Central memory CD4-positive, alpha-beta T cell (primary cell): ENCODE measurements at places on chromosomes 6 and 20.

DNA sequence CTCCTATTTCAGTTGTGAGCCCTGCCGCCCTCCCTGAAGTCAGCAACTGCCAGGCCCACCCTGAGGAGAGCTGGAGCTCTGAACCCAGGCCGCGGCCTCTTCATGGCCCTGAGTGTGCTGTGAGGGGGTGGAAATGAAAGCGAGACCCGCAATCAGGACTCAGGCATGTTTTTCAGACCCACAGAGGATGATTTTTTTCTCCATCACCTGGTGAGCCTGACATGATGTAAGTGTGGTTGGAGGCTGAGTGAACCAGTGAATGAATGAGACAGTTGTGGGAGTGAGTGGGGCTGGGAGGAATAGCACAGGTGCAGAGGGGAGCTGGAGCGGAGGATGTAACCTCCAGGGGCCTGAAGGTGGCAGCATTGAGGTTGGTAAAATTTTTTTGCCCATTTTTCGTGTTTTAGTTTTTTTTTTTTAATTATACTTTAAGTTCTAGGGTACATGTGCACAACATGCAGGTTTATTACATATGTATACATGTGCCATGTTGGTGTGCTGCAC is 18.3 kb downstream of the RAET1L start:
- peak; percentile 30 for DNase-seq

- DNase-seq: no peak
Measured at GRCh38 chr6:148074738-148075137, 267.9 kb upstream of the SASH1 start.

GRCh38 chr20:4985658-4986057 is 15.7 kb downstream of the SLC23A2 start:
- DNase-seq: no peak

DNA sequence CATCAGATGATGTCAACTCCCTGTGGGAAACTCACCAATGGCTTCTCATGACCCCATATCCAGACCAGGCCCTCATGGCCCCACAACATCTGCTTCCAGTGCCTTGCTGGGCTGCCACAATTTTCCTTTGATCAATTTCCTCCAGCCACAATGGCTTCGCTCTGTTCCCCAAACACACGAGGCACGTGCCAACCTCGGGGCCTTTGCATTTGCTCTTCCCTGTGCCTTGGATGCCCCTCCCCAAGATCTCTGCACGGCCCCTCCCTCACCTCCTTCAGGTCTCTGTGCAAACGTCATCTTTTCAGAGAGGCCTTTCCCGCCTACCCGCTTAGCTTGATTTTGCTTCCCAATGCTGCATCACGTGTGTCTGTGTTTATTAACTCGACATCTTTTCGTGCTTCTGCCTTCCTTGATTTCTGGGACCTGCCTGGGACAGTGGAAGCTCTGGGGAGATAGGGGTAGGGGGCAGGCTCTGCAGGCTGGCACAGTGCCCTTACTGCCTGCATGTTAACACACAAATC is 13.1 kb downstream of the PEDS1 start:
- DNase-seq: no peak

DNA sequence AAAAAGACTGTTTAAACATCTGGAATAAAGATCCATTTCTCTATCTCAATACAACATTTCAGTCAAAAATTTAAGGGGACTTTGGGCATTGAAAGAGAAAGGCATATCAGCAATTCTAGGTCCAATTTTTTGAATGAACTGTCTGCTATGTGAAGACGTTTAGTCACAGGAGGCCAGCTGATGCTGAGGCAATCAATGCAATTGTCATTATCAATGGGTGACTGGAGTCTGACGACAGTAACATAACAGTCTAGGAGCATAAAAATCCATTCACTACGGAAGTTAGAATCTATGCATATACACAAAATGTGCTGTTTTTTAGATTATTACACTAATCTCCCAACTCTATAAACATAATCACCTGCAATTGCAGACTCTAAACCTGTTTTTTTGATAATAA is 37.8 kb downstream of the TENT5A start:
- no peak for DNase-seq

GRCh38 chr6:44071670-44072451 is 55.4 kb downstream of the MRPL14 start:
- DNase-seq: no peak

GRCh38 chr20:3199976-3200755 is 4.3 kb downstream of the DDRGK1 start:
- DNase-seq: no peak

DNA sequence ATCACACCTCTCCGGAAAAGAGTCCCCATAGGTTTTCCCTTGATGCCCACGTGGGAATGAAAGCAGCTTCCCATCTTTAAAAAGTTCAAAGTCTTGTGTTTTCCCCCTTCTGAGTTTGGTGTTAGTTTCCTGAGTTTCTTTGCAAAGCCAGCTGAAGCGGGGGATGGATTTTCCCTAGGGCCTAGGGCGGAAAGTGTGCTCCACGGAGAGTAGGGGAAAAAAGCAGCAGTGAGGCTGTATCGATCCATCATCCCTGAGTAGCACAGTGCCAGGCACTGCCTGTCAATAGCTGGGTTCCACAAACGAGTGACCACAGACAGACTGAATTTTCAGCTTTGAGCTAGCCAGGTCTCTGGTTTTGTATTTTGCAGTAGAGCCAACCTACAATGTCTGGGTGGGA is 1.3 kb downstream of the DAAM2 start:
- no peak for DNase-seq

- DNase-seq: no peak
Measured at GRCh38 chr6:169640351-169640852, 61.4 kb downstream of the WDR27 start.

- no peak for DNase-seq
Measured at GRCh38 chr6:7142918-7143475, 35.2 kb downstream of the RREB1 start.

GRCh38 chr20:51545515-51545914 is 3.0 kb upstream of the NFATC2 start:
- DNase-seq: no peak

GRCh38 chr6:128848212-128848935 is 34.6 kb upstream of the LAMA2 start:
- no peak for DNase-seq

GRCh38 chr6:139147628-139148027 is 12.7 kb downstream of the HECA start:
- no peak for DNase-seq

GRCh38 chr6:7052443-7053011 is 55.2 kb upstream of the RREB1 start:
- DNase-seq: peak; percentile 14

DNA sequence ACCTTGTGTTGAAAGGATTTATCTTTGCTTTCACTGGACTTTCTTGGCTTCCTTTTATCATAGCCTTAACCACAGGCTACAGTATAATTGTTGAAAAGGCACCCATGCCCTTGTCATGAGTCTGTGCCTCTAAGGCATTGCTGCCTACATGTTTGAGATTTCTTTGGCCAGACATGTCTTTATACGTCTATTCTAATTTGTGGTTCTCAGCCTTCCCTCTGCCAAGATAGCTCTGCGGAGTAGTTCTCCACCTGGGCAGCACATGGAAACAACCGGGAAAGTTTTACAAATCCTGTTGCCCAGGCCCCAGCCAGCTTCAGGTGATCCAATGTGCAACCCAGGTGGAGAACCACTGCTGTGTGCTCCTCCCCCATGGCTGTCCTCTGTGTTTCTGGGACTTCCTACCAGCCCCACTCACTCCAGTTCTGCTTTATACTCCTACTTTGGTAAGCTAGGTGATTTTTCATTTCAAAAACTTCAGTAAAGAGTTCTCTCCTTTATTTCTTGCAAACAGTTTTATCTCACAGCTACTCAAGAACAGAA is 159.6 kb upstream of the MYLIP start:
- DNase-seq: no peak
